Activated CD4-positive, alpha-beta T cell treated with anti-CD3 and anti-CD28 coated beads, Interleukin-2, Interleukin-6, amounts not matched to agents 100 ng/mL and 50 ng/mL, durations not matched to agents 16 hours and 8 hours (primary cell): ENCODE measurements at places on chromosomes 11 and 22.

GRCh38 chr11:11786234-11786633 lies 55.5 kb upstream of the USP47 start:
- no peak for DNase-seq

GRCh38 chr11:124865902-124866851 lies 945 bp downstream of the ROBO3 start:
- peak; percentile 47 for DNase-seq

GRCh38 chr11:13104619-13105236 lies 95.6 kb downstream of the RASSF10 start:
- no peak for DNase-seq

GRCh38 chr11:121508449-121508848 lies 55.7 kb upstream of the SORL1-AS1 start:
- no peak for DNase-seq

DNA sequence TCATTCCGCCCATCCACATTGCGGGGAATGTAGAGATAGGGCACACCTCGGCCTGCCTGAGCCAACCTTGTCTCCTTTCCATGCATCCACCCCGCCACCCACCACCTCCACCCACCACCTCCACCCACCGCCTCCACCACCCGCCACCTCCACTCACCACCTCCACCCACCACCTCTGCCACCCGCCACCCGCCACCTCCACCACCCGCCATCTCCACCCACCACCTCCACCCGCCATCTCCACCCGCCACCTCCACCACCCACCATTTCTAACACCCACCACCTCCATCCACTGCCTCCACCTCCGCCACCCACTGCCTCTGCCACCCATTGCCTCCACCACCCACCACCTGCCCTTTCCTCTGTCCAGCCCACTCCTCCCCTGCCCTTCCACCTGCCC lies 78.4 kb downstream of the IGLL1 start:
- no peak for DNase-seq

DNA sequence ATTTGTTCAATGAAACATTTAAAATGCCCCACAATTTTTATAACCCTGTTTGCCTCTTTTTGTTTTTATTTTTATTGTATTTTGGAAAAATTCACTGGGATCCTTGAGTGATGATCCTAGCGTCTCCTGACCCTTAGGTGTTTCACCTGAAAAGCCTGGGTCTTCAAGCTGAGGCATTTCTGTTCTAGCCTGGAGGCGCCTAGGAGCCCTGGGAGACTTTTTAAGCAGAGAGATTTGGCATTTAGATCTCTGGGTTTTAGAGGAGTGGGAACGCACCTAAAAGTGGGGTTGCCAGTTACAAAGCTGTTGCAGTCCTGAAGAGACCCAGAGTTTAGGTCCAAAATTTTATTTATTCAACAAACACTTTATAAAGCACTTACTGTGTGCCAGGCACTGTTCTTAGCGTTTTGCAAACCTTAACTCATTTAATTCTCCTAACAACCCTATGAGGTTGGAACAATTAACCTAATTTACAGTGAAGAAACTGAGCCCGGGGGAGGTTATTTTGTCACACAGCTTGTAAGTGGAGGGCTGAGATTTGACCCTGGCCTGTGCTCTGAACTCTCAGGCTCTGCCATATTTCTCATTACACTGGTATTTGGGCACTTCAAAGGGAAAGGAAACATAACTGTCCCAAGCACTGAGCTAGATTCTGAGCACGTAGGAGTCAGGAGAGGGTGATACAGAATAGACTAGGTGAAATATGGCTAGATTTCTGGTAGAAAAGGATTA lies 834 bp upstream of the FADS1 start:
- DNase-seq = no peak

DNA sequence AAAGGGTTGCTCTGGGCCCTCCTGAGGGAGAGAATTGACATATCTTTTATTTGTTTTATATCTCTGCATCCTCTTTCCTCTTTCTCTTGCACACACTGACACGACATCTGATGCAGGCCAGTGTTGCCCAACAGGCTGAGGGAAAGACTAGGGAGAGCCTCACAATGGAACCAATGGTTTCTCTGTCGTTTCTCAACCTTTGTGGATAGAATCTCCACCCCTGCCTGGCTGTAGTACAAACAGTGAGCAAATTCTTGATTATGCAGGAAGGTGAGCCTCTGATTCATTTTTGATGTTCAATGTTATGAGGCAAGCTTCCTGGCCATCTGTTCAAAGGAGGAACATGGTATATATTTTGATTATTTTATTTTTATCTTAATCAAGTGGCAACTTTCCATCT lies 49.8 kb upstream of the PLET1 start:
- DNase-seq = no peak

DNA sequence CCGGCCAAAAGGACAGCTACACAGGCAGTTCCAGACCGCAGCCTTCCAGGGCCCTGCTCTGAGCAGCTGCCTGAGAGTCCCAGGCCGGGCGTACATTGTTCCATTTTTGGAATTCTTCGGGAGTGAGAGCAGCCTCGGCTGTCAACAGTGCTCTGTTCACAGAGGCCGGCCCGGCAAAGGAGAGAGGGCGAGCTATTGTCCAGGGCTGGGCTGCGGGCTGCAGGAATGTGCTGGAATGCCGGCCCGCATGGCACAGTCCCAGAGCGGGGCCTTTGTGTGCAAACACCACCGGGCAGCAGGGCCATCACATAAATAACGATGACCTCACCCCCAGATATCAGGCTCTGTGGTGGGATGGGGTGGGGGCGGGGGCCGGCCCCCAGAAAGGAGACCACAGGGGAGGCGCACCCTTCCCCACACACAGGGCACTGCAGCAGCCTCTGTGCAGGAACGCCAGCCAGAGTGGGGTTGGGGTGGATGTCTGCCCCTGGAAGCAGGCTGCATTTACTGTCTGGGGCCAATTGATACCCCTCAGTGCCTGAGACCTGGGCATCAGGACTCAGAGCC lies 15.8 kb downstream of the LINC01488 start:
- no peak for DNase-seq

DNA sequence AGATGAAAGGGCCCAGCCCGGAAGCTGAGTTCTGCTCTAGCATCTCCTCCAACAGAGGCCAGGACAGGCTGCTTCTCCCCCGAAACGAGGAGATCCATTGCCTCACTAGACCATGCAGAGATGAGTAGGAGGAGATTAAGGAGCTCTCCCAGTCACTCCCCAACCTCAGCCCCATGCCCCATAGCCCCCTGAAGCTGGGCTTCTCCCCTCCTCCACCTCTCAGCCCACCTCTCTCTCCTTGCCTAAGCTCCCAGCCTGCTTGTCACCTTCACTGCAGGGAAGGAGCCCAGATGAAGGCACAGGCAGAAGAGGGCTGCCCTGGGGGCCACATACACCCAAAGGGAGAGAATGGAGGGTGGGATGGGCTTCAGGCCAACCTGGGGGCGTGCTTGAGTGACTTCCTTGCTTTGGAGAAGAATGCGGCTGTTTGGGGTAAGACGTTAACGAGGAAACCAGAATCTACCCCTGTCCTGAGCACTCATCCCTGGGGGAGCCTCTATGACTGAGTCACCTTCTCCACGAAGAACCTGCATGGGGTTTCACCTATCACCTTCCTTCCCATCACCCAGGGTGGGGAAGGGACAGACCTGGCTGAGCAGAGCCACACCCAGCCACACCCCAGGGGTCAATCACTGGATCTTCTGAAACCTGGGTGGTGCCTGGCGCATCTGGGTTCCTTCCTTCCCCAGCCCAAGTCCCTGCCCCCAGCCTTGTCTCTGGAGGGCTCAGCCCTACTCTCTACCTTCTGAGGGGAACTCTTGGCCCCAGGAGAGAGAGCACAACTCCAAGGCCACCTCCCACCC lies 11.6 kb upstream of the GNAZ start:
- no peak for DNase-seq

GRCh38 chr22:49738006-49738405 lies 89.7 kb downstream of the BRD1 start:
- no peak for DNase-seq

- no peak for DNase-seq
These were observed 2.9 kb upstream of the FBLN1 start for GRCh38 chr22:45499746-45500145.

GRCh38 chr11:60454212-60454611 lies 1.4 kb upstream of the MS4A1 start:
- no peak for DNase-seq

GRCh38 chr11:73547706-73548595 lies 50.0 kb downstream of the FAM168A start:
- DNase-seq = no peak

DNA sequence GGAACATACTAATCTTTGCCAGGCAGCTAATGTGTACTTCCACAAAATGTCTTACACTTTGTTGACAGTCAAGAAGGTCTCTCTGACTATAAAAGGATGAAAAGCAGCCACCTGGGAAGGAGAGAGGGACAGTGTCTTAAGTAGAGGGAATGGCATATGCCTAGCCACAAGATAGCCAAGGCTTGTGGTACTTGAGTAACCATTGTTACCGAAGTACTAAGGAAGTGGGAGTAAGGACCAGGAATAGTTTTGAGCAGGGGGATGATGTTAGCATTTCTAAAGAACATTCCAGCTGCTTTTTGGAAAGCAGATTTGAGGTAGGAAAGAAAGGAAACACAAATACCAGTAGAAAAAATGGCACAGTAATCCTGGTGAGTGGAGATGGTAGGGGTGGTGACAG lies 3.4 kb downstream of the TMEM126A start:
- DNase-seq = no peak

DNA sequence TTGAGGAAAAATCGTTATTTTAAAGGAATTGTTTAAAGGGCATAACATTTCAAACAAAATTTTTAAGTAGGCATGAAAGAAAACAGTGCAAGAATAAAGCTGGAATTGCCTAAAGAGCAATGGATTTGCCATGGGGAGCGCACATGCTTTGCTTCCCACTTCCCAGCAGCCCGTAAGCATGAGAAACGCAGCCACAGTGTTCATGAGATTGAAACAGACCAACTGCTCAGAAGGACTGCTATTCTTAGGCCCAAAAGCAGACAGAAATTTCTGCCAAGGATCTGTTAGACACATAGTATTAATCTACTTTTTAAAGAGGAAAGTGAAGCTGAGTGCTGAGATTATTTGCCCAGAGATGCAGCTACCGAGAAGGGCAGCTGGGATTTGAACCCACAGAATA lies 34.2 kb upstream of the TSKU start:
- no peak for DNase-seq

DNA sequence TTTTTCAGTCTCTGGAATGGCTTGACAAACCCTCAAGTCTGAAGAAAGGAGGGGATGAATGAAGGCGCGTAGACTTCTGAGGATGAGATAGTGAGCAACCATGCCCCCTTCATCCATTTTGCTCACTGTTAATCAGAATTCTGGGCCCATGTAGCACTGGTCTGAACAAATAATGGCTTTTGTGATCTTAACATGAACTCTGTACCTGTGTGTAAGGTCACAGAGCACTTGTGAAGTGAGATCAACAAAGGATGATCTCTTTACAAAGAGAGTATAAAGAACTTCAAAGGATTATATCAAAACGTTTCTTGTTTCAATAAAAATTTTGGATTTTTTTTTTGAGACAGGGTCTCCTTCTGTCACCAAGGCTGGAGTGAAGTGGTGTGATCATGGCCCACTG lies 976.7 kb downstream of the OPCML start:
- DNase-seq = no peak

DNA sequence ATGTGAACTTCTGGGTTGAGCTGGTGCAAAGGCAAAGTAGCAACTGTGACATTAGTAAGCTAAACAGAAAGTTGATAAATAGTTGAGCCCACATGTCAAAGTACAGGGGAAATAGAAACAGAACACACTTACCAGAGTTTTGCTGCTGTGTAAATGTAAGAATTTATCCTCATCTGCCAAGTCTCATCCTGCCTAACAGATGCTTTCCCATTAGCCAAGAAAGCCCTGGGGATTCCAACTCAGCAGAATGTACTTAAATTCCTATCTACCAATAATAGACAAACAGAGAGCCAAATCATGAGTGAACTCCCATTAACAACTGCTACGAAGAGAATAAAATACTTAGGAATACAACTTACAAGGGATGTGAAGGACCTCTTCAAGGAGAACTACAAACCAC lies 7.3 kb upstream of the OR51A2 start:
- no peak for DNase-seq

- DNase-seq = peak; percentile 15
These were observed 948.2 kb downstream of the NTM start for GRCh38 chr11:132318421-132319157.

DNA sequence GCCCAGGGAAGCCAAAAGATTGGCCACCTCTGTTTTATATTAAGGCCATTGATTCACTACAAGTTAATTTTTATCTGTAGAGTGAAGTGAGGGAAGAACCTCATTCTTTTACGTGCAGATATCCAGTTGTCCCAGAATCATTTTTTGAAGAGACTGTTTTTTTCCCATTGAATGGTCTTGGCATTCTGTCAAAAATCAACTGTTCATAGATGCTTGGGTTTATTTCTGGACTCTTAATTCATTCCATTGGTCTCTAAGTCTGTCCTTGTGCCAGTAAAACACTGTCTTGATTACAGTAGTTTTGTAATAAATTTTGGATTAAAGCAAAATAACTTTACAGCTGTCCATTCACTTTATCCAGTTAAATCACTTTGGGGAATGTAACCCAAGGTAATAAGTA lies 26.8 kb downstream of the WBP2NL start:
- DNase-seq = no peak

DNA sequence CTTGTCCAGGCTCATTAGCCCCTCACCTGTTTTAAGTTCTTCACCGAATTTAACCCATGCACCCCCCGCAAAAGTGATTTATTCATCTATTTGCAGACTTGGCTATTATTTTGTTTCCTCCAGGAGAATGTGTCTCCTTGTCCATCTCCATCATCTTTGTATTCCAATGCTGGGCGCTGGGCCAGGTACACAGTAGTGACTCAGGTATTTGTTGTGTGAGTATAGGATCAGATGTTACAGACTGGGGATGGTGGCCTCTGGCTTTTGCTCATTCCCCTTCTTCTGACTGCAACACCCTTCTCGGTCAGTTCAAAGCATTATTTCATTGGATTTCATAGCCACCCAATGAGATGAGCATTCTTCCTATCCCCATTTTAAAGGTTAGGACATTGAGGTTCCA lies 408.2 kb downstream of the MN1 start:
- no peak for DNase-seq

DNA sequence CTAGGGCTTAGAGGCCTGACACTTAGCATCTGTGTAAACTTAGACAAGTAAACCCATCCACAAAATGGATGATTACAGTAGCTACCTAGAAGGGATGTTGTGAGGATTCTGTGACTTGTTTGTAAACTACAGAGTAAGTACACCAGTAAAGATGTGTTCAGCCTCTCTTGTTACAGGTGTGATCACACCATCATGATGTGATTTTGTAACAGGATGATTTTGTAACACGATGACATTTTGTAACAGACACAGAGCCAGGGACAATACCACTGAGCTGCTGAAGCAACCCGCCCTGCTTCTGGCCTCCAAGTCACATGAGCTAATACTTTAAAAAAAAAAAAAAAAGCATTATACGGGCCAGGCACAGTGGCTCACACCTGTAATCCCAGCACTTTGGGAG lies 17.0 kb downstream of the FADD start:
- DNase-seq = no peak
